ENCODE measurements at places on chromosomes 7 and 10.

DNA sequence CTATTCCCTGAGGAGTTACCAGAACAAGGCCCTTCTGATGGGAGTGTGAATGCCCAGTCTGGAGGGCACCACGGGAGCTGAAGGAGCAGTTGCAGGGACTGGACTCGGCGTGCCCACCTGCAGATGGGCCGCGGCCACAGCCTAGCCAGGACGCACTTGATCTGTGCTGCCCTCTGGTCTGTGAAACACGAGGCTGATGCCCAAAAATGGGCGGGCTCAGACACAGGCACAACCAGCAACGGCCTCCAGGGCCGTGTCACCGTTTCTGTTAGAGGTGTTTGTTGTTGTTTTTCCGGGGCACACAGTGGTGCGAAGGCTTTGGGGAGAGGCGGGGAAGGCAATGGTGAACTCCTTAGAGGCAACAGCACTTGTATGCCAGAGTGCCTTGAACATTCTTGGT lies 235.8 kb downstream of the DNAJB6 start:
- DNase-seq: no peak

- no peak for DNase-seq
These were observed 48.6 kb upstream of the NOBOX start for GRCh38 chr7:144452064-144452463.

DNA sequence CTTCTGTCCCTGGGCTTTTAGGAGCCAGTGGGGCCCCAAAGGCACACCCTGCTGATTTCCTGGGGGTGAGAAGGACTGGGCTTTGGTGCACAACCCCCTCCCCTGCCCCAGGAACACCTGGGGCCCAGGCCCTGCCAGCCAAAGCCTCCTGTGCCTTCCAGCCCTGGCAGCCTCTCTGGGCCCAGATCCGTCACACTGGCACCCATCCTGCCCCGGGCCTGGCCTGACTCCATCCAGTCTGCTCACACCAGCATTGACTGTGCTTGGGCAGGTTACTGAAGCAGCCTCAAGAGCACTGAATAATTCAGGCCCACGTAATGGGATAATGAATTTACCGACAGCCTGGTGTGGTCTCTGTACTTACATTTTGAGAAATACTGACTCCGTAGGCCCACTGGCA lies 12.0 kb upstream of the COMTD1 start:
- DNase-seq: no peak

GRCh38 chr10:117997673-117998072 lies 49.1 kb downstream of the RAB11FIP2 start:
- DNase-seq: no peak
